H9 (cell line): ENCODE measurements at places on chromosomes 6 and 20.

DNA sequence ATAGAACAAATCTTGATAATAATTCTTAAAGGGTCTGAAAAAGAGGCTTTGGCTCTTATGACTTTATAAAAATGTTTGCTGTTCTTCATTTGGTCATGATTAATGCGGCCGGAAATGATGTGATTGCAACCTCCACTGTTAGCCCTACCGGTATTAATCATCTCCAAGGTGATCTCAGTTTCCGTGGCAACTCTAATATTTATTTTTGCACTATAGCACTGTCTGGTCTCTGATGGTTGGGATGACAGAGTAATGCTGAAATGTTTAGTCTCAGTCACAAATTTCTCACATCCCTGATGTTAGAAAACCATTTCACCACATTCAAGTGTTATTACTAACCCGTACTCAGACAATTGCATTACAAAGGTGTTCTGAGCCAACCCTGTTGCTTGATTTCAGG lies 87.4 kb downstream of the TMEM200A start:
- no peaks in the 10 kb centered on the region for H3K27me3 ChIP-seq
- no peaks in the 10 kb centered on the region for H3K36me3 ChIP-seq
- no peak overlapping the region for H3K4me3 ChIP-seq
- no peak for DNase-seq

GRCh38 chr20:46010491-46011391 lies 2.0 kb downstream of the MMP9 start:
- no peaks in the 10 kb centered on the region; the same call in 1 of the 2 replicates for H3K27me3 ChIP-seq
- H3K36me3 ChIP-seq, result peaks cover 18% of the 10 kb centered on the region

DNA sequence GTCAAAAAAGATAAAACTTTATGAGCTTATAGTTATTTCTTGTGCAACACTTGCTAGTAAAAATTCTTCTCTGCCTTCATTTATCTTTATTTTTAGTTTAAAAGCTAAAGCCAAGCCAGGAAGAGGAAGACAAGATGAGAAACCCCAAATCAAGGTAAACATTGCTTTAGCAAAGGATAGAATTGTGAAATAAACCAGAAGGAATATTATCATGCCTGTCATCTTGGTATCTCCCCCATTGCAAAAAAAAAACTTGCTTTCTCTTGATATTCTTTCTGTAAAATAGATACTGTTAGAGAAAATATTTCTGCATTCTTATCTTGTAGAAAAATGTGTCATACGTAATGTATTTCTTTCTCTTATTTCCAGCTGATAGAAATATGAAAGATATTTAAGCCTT lies 432.8 kb downstream of the GJA1 start:
- no peak overlapping the region for H3K4me3 ChIP-seq
- H3K27me3 ChIP-seq, result no peaks in the 10 kb centered on the region
- no peaks in the 10 kb centered on the region for H3K4me1 ChIP-seq

GRCh38 chr6:25615471-25615870 lies 36.5 kb upstream of the SCGN start:
- no peak for DNase-seq
- H3K27ac ChIP-seq, result no peak overlapping the region
- H3K4me1 ChIP-seq, result no peaks in the 10 kb centered on the region
- H3K36me3 ChIP-seq, result no peaks in the 10 kb centered on the region
- no peak overlapping the region for H3K4me3 ChIP-seq

- no peak overlapping the region for H3K27ac ChIP-seq
- peaks cover 3% of the 10 kb centered on the region; the same call in 1 of the 2 replicates for H3K4me1 ChIP-seq
- peak; percentile 93 for DNase-seq
- peak overlapping the region; percentile 85 for H3K4me3 ChIP-seq
Observed at GRCh38 chr20:31861385-31862156, 8.8 kb downstream of the DUSP15 start.

DNA sequence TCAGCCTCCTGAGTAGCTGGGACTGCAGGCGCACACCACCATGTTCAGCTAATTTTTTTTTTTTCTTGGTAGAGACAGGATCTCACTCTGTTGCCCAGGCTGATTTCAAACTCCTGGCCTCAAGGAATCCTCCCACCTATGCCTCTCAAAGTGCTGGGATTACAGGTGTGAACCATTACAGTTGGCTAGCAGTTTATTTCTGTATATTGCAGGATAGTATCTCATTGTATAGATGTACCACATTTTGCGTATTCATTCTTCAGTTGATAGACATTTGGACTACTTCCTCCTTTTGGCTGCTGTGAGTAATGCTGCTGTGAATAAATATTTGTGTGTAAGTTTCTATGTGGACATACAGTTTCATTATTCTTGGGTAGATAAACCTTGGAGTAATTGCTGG lies 32.9 kb downstream of the ASXL1 start:
- DNase-seq, result no peak
- H3K27me3 ChIP-seq, result no peaks in the 10 kb centered on the region
- H3K27ac ChIP-seq, result no peak overlapping the region
- no peak overlapping the region for H3K4me3 ChIP-seq

- peak overlapping the region; percentile 91 for H3K4me3 ChIP-seq
- H3K36me3 ChIP-seq, result no peaks in the 10 kb centered on the region; the same call in 2 of the 3 replicates
- H3K27ac ChIP-seq, result no peak overlapping the region
- H3K27me3 ChIP-seq, result peaks cover 8% of the 10 kb centered on the region; the same call in 1 of the 2 replicates
- no peak for DNase-seq
- peaks cover 4% of the 10 kb centered on the region for H3K4me1 ChIP-seq
Observed at GRCh38 chr6:122401104-122401503, 1.7 kb downstream of the HSF2 start.

DNA sequence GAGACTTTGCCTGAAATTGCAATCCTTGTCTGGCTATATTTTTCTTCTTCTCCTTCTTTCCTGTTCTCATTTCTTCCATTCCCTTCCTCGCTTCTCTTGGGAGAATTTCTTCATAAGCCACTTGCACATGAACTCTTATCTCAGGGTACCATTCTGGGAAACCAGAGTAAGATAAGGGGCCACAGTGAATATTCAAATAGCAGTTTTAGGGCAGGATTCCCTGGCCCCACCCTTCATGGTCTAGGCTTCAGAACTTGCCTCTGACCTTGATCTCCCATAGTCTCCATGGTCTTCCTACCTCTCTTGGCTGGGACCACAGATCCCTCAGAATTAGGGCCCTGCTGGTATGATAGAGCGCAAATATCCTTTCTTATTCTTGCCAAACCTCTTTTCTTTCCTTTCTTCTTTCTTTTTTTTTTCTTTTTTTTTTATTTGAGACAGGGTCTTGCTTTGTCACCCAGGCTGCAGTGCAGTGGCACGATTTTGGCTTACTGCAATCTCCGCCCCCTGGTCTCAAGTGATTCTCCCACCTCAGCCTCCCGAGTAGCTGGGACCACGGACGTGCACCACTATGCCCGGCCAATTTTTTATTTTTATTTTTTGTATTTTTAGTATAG lies 123.0 kb upstream of the CITED2 start:
- peaks cover 20% of the 10 kb centered on the region for H3K36me3 ChIP-seq
- H3K27me3 ChIP-seq, result no peaks in the 10 kb centered on the region
- no peak overlapping the region for H3K27ac ChIP-seq
- H3K4me1 ChIP-seq, result no peaks in the 10 kb centered on the region; the same call in 1 of the 2 replicates
- no peak for DNase-seq

- DNase-seq, result no peak
- H3K27ac ChIP-seq, result no peak overlapping the region
- peaks cover 3% of the 10 kb centered on the region for H3K36me3 ChIP-seq
- no peaks in the 10 kb centered on the region for H3K27me3 ChIP-seq
Observed at GRCh38 chr6:160368670-160369069, 20.5 kb downstream of the SLC22A3 start.

DNA sequence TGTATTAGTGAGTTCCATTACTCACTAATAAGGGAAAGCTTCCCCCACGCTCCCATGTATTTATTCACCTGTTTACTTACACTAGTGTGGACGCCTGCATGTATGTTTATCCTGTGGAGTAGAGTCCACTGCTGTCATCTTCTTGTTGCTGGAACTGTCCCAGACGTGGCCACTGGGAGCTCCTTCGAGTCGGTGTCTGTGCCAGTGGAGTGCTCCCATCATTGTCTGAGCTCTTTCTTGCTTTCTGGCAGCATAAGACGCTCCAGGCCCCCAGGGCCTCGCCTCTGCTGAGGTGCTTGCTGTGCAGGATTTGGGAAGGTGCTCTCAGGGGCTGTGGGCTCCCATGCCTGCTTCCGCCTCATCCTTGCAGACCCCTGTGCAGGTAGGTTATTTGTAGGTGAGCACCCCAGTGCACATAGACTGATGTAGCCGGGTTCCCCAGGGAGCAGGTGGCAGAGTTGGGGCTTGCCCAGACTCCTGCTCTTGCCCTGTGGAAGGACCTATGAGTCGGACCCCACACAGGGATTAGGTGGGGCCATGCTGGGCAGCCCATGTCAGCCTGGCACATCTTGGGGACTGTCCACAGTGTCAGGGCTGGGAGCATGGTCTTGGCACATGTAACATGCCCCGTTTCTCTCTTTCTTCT lies 16.6 kb downstream of the PHACTR3 start:
- DNase-seq, result no peak
- no peaks in the 10 kb centered on the region; the same call in 1 of the 2 replicates for H3K27me3 ChIP-seq
- H3K36me3 ChIP-seq, result peaks cover 20% of the 10 kb centered on the region; the same call in 1 of the 2 replicates
- H3K4me1 ChIP-seq, result no peaks in the 10 kb centered on the region
- no peak overlapping the region for H3K4me3 ChIP-seq

GRCh38 chr6:112717401-112717800 lies 370.3 kb downstream of the RFPL4B start:
- H3K4me1 ChIP-seq, result no peaks in the 10 kb centered on the region
- H3K4me3 ChIP-seq, result no peak overlapping the region
- no peak for DNase-seq
- H3K27me3 ChIP-seq, result no peaks in the 10 kb centered on the region

- H3K27me3 ChIP-seq, result no peaks in the 10 kb centered on the region
- peaks cover 13% of the 10 kb centered on the region; the same call in 1 of the 2 replicates for H3K4me1 ChIP-seq
- H3K4me3 ChIP-seq, result peak overlapping the region; percentile 51
- H3K27ac ChIP-seq, result no peak overlapping the region
Observed at GRCh38 chr6:235763-236360, 56.4 kb upstream of the DUSP22 start.

GRCh38 chr6:13703496-13703895 lies 8.1 kb downstream of the RANBP9 start:
- H3K4me1 ChIP-seq, result no peaks in the 10 kb centered on the region; the same call in 1 of the 2 replicates
- no peak overlapping the region for H3K4me3 ChIP-seq
- peaks cover 2% of the 10 kb centered on the region; the same call in 1 of the 3 replicates for H3K36me3 ChIP-seq
- H3K27me3 ChIP-seq, result no peaks in the 10 kb centered on the region
- no peak for DNase-seq
- H3K27ac ChIP-seq, result no peak overlapping the region

GRCh38 chr20:4896971-4897497 lies 104.3 kb downstream of the SLC23A2 start:
- peak; percentile 81 for DNase-seq
- no peaks in the 10 kb centered on the region for H3K27me3 ChIP-seq
- peaks cover 2% of the 10 kb centered on the region; the same call in 1 of the 2 replicates for H3K4me1 ChIP-seq
- no peak overlapping the region for H3K27ac ChIP-seq
- H3K4me3 ChIP-seq, result no peak overlapping the region

DNA sequence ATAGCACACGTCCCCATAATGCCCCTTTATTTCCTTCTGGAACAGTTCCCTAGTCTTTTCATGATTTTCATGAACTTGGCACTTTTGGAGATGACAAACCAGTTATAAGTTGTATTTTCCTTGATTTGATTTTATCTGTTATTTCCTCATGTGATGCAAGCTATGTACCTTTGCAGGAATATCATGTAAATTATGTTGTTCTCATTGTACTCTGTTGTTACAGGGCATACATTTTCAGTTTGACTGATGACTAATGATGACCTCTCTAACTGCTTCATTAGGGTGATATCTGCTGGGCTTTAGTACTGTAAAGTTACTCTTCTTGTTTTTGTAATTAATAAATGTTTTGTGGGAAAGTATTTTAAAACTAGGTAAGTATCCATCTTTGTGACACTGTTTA lies 147.3 kb downstream of the ZFAND3 start:
- no peak for DNase-seq
- no peak overlapping the region for H3K4me3 ChIP-seq
- no peak overlapping the region for H3K27ac ChIP-seq
- H3K36me3 ChIP-seq, result peaks cover 28% of the 10 kb centered on the region
- H3K4me1 ChIP-seq, result no peaks in the 10 kb centered on the region
- H3K27me3 ChIP-seq, result no peaks in the 10 kb centered on the region

GRCh38 chr6:44105146-44105545 lies 22.1 kb downstream of the MRPL14 start:
- no peak for DNase-seq
- peaks cover 68% of the 10 kb centered on the region for H3K36me3 ChIP-seq
- H3K27me3 ChIP-seq, result no peaks in the 10 kb centered on the region
- no peak overlapping the region for H3K4me3 ChIP-seq

GRCh38 chr20:52747845-52748284 lies 224.3 kb upstream of the TSHZ2 start:
- H3K36me3 ChIP-seq, result no peaks in the 10 kb centered on the region
- H3K27me3 ChIP-seq, result no peaks in the 10 kb centered on the region
- DNase-seq, result peak; percentile 53
- no peaks in the 10 kb centered on the region for H3K4me1 ChIP-seq
- no peak overlapping the region for H3K27ac ChIP-seq
- no peak overlapping the region for H3K4me3 ChIP-seq

- H3K27me3 ChIP-seq, result no peaks in the 10 kb centered on the region
- no peaks in the 10 kb centered on the region for H3K36me3 ChIP-seq
- H3K27ac ChIP-seq, result no peak overlapping the region
- H3K4me3 ChIP-seq, result no peak overlapping the region
Observed at GRCh38 chr6:143408151-143408786, 42.2 kb downstream of the ADAT2 start.

DNA sequence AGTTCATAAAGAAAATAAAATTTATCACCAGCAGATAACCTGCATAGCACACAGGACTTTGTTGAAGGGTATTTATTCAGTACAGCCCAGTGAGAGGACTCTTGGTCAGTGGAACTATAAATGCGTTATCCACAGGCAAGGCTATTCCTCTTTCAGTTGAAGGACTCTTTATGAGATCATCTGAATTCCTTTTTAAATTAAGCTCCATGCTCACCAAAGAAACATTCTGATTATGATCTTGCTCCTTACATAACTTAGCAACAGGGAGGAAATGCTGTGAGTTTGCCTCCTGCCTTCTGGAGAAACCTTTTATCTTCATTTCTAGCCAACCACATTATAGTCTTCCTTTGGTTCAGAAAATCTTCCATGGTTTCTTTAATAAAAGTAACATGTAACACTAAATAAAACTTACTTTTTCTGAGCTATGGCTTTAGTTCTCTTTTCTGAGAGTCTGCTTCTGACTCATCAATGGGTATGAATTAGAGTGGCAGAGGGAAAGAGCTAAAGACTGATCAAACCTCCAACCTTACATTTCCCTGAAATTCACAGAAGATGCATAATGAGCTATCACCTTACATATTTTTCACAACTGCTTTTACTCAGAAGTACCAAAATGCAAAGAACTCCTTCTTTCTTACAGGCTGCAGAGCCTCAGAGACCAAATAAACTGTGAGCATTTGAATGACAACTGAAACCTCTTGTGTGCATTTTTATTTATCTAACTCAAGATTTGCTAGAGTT lies 267.2 kb downstream of the ADGRG6 start:
- H3K4me1 ChIP-seq, result peaks cover 2% of the 10 kb centered on the region
- H3K27me3 ChIP-seq, result no peaks in the 10 kb centered on the region
- H3K36me3 ChIP-seq, result peaks cover 15% of the 10 kb centered on the region
- DNase-seq, result no peak
- no peak overlapping the region for H3K4me3 ChIP-seq
- peak overlapping the region; percentile 92 for H3K27ac ChIP-seq
